Fibroblast of pulmonary artery (primary cell): ENCODE measurements at places on chromosomes 2 and 18.
A peak's percentile ranks its signal among the peaks of the same experiment; 100 is the strongest.

DNA sequence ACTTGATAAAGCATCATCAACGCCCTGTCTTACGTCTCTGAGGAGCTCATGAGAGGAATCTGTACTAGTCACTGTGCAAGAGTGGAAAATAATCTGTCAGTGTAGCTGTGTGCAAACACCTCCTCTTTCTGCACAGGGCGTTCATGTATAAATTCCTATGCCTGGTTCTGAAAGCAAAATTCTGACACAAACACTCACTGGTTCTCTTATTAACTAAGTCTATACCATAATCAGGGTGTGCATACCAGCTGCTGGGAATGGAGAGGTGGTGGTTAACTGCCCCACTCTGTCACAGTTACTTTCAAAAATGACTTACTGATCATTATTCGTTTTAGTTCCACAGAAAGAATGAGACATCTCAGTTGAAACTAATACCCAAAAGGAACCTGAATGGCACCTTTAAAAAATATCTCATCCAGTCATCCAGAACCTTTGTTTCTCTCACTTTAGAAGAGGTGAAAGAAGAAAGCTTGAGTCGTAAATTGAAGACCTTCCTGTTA lies 35.7 kb downstream of the STK39 start:
- no peak for DNase-seq

DNA sequence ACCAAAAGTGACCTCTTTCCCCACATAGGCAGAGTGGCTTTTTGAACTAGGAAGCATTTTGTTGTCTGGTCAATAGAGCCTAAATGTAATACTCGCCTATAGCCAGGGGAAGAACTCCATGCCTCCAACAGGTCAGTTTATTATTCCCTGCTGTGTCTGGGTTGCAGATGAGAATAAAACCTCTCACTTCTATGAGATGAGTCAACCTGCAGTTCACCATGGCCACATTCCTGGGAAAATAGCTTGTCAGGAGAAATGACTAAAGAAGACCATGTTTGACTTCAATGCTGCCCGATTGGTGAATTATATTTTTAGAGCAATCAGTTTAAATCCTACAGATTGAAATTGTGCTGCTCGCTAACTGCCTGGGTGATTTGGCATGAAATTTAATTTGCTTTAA lies 46.7 kb upstream of the LRRTM1 start:
- DNase-seq: no peak

GRCh38 chr2:189129971-189130370 lies 49.6 kb downstream of the COL5A2 start:
- DNase-seq: peak; percentile 73

DNA sequence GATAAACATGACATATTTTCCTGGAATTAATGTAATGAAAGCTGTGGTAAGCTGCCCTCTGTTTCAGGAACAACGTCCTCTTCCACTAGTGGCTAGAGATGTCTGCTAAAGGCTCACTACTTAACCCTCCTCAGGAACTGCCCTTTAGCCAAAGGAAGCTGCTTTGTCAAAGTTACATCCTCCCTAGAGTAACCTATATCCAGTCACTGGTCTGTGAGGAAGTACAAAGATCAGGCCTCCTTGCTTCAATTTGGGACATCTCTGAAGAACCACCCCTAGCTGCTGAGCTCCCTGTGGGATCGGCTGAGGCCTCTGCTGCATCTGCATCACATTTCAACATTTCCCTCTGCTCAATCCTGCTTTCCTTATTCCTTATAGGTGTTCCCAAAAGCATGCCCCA lies 107.8 kb downstream of the PRELID3A start:
- peak; percentile 5 for DNase-seq

DNA sequence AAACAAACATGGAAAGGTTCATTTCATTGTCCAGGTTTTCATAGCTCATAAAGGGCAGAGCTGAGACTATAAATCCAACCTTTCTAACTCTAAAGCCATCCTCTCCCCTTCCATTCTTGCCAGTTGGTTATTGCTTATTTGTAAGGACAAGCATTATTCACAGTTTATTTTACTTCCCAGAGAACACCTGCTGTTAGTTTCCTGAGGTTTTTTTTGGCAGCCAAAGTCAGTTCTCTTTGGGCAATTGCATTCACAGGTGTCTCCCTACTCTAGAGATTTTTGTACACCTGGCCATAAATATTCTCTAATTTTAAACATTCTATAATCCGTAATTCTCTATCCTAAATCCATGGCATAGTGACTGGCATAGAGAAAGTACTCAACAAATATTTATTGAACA lies 87.3 kb upstream of the SPHKAP start:
- DNase-seq: no peak

DNA sequence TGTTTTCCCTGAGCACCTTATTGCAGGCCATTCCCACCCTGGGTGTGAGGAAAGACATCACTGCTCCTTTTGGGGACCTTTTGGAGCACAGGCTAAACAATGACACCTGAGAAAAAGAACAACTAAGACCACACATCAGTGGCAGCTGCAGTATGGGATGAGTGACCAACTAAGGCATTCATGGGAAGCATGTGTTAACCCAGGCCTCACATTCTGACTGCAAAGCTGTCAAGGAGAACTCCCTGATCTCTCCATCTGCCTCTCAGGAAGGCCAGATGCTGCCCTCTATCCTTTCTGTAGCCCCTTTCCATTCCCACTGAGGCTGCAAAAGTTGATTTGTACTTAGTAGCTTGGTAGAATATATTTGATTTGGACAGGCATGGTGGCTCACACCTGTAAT lies 277.7 kb upstream of the FBXO11 start:
- no peak for DNase-seq

DNA sequence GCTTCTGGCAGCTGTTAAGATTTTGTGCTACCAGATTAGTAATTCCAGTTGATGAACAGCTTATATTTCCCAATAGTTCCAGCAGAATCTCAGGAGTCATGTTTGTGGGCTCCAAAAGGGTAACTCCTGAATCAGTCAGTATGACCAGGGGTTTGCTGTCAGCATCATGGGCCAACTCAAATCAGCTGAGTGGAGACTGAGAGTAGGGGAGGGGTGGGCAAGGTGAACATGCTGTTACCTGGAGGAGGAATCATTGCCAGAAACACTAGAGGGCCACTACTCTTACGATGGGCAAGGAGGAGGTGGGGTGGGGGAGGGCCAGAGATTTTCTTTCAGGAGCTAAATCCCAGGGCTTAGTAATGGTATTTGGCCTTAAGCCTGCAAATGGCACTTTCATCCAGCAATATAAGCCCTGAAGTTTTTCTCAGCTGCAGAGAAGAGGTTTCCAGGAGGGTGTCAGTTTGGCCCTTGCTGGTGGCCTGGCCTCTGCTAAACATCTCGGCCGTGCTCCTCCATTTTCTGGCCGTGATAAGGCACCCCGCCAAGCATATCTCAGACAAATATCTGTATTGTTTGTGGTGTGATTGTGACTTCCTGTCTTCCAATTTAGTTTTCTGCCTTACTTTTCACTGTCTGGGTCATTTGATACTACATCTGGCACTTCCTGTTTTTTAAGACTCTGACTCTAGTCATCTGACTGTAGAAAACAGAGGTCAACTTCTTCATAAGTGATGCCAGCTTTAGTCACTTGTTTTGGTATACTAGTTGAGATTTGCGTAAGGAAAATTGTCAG lies 120.5 kb upstream of the CXCR4 start:
- peak; percentile 74 for DNase-seq

DNA sequence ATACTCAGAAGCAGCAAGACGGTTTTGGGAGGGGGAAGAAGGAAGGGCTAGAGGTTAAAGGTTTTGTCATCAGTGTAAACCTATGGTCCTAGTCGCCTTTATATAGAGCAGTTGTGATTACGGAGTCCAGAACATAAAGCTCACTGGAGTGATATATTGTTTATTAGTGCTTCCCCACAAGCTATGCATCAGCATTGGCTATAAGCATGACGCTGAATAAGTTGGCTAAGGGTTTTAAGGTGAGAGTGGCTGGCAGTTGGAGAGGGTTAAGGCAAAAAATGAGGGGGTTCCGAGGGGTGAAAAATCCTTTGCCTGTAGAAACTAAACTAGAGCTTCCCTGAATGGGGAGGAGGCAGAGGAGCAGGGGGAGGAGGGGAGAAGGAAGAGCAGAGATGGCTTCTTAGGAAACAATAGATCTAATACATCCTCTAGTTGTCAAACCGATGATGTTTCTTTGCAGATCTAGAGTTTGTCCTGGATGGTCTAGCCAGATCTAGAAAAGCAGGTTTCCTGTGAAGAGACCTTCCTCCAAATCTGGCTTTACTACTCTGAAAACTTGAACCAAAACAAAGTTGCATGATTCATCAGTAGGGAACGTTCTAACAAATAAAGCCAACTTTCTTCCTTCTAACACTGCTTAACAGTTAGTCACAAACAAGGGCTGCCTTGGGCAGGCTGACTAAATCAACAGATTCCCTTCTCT lies 2.5 kb downstream of the KLF7 start:
- peak; percentile 91 for DNase-seq

- no peak for DNase-seq
These were observed 157.4 kb downstream of the FHOD3 start for GRCh38 chr18:36454848-36455458.

- DNase-seq: no peak
These were observed 126.2 kb upstream of the DTNA start for GRCh38 chr18:34583895-34584294.

GRCh38 chr2:60520917-60521539 lies 32.4 kb downstream of the BCL11A start:
- no peak for DNase-seq

GRCh38 chr2:31384351-31384750 lies 30.2 kb downstream of the XDH start:
- peak; percentile 83 for DNase-seq

DNA sequence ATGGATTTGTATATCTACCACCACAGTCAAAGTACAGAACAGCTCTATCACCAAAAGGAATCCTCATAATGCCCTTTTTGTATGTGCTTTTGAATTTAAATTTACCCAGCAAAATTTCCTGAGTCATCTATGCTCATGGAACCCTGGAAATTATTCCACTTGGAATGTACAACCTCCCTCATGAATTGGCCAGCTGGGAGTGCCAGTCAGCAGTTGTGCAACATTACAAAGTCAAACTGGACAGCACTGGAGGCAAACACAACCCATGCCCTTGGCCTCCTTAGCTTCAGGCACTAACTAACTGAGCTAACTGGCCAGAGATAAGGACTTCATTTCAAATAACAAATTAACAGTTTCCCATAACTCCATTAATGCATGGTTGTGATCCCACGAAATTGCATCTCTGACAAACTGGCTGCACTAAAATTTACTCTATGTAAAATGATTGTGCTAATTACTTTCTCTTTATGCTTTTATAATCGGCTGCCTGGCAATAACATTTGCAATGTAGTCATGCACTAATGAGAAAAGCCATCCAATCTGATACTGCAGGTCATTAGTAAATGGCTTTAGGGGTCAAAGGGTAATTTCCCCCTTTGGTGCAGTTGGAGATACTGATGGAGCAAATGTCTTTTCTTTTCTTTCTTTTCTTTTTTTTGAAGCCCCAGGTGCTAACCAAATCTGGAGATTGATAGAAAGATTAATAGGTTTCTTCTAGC lies 270.5 kb downstream of the ACTR3 start:
- DNase-seq: no peak

- peak; percentile 4 for DNase-seq
These were observed 351.0 kb downstream of the PIK3C3 start for GRCh38 chr18:42305869-42306593.

DNA sequence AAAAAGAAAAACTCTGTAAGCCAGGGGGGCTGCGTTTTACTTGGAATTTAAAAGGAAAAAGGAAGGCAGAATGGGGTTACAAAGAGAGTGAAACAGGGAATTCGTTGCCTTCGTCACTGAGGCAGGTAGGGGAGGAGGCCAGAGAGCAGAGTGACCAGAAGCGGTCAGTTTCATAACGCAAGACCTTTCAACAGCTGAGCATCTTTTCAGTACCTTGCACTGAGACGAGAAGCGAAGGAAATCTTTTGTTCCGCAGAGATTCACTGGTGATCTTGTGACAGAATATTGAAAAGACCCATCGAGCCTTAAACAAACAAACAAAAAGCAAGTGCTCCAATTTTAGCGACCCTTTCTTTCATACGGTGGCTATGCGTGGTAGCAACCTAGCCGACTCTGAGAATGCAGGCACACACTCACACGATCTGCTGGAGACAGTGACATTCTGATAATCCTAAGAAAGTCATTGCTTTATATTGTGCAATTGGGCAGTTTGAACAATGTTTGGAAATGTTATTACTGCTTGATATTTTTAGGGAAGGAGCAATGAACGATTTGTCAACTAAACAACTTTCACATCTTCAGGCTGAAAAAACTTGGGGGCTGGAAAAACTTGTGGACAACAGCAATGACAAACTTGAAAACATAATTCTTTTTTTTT lies 93.8 kb upstream of the ODC1 start:
- DNase-seq: no peak

DNA sequence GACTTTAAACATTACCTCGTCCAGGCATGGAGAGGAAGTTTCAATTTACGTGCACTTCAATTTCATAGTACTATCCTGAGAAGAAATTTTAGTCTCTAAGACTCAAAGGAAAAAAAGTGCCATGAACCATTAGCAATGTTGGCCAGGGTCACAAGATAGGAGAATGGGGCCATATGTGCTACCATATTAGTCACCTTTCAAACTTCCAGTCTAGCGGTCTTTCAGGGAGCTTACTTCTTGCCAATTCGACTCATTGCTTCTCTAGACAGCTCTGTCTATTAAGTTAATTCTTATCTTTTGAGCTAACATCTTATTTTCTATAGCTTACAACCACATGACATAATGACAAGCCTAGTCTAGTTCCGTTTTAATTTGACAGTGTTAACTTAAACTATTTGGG lies 129.1 kb downstream of the ANKRD44 start:
- DNase-seq: no peak

DNA sequence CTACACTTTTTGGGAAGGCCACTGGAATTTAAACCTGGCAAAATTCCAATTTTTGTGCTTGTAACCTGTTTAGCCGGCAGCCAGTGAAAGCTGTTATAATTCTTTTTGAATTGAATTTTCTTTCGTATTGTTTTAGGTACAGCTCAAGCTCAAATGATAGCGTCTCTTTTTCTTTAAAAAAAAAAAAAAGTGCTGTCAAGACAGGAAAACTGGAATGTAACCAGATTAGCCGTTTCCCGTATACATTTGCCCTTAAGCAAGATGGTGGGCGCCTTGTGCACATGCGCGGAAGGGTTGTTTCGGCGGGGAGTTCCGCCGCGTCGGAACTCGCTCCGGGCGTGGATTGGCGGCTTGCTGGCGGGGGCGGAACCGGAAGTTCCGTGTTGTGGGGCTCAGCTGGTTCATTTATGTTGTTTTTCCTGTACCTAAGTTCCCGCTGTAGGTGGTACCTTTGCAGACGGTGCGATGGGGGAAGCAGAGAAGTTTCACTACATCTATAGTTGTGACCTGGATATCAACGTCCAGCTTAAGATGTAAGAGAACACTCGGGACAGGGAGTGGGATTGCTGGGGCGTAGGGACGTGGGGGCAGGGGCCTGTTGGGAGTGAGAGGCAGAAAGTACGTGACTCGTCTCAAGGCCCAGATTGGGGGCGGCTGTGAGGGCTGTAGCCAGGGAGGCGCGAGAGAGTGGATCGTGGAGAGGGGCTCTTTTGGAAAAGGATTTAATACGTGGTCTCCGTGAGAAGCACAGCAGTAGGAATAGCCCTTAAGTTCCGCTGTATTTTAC lies at the start of gene PIK3C3:
Gene PIK3C3 (plus strand): TSS at position 408 of the 787 bp plus-strand sequence. CDS start 58 bp downstream, at position 466.
- peak; percentile 99 for DNase-seq

GRCh38 chr18:49694402-49694801 lies 118.9 kb downstream of the ACAA2 start:
- no peak for DNase-seq

GRCh38 chr18:37985126-37985525 lies 419.5 kb upstream of the CELF4 start:
- DNase-seq: no peak
